WTC11 (cell line): ENCODE measurements at places on chromosomes 3 and 15. TPM values are rescaled to one million over a fixed set of nuclear protein-coding genes. Genes with fewer than 3 reads are reported as not detected.

DNA sequence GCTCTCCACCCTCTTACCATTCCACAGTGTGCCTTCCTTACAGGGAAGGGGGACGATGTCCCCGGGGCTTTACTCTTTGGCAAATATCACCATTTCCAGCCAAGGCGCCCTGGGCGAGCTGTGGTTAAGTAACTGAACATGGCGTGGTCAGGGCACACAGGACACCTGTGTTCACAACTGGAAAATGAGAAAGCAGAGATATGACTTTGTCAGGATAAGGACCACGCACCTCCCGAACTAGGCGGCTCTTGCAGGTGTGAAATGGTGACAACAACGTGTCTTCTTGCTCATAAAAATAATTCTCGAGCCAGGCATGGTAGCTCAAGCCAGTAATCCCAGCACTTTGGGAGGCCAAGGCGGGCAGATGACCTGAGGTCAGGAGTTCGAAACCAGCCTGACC is 154.8 kb downstream of the LRRC28 start:
- DNase-seq: no peak

Gene GOLGB1
- total RNA-seq: 33.4 to 33.8 TPM (median 33.7 TPM) in 3 replicates

DNA sequence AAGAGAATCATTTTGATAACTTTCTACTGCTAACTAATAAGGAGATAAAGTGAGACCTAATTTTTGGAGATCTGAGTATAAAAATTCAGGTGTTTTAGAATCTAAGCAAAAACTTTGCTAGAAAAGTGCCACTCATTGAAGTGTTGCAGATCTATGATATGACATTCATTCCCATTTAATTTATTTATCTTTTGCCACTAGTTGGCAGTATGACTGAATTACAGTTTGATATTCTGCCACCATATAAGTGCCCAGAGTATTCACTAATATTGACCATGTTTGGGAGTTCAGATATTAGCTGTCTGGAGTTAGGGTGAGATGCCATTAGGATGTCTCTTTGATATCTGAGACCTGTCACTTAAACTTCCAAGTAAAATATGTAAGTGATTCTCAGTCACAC is 251.3 kb upstream of the GBE1 start:
- no peak for DNase-seq

Gene TNFAIP8L3
- 0.25 to 0.39 TPM (median 0.34 TPM) in 3 replicates for total RNA-seq

Gene LRRC49
- 6.8 to 9.2 TPM (median 6.9 TPM) in 3 replicates for total RNA-seq

DNA sequence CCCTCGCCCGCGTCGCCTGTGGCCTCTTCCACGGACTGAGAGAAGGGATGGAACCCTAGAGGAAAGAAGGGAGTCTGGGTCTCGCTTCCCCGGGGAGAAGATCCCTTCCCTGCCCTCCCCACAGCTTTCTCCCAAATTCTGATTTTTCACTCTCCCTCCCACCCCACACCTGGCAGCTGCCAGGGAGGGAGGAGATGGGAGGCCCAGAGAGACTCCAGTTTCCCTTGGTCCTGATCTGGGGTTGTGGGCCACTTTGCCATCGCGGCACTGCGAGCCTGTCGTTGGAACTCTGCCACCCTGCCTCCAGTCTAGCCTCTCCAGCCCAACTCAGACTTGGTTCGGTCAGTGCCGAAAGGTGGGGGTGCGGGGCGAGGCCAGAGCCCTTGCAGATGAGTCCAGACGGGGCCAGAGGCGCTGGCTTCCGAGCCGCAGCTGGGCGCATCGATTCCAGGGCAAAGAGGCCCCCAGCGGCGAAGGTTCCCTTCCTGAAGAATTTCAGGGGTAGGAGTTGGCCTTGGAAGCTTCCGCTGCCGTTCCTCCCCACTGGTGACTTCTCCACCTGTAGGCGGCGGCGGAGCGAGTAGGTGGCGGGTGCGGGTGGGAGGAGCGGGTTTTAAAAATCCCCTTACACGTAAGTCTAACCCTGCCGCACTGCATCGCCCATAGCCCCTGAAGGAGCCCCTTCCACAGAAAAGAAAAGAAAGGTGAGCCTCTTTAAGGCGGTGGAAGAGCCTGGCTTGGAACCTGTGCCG is 5.2 kb downstream of the WNT5A start:
- DNase-seq: peak; percentile 57

Gene SPESP1
- total RNA-seq: not detected in 3 replicates

Gene MKRN2OS
- 0.48 to 0.87 TPM in 2 of 3 replicates, not detected in the other for total RNA-seq

Gene FBXO40
- 0.04 to 0.09 TPM (median 0.07 TPM) in 3 replicates for total RNA-seq

Gene RTP4
- not detected in 3 replicates for total RNA-seq

Gene RBM5
- 88.0 to 92.3 TPM (median 92.1 TPM) in 3 replicates for total RNA-seq

DNA sequence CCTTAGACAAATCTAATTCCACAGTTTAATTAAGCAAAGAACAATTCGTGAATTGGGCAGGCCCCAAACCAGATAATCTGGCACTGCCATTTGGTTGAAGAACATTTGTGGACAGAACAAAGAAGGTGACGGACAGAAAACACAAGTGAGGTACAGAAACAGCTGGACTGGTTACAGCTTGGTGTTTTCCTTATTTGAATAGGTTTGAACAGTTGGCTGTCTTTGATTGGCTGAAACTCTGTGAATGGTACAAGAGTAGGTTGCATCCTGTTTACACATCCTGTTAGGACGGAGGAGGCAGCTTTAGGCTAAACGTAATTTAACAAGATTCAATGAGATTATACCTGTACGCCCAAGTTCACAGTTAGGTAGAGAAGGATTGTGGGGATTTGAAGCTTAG is 114.4 kb downstream of the LPP start:
- DNase-seq: no peak

Gene KLHL24
- total RNA-seq: 33.1 to 35.3 TPM (median 33.9 TPM) in 3 replicates

DNA sequence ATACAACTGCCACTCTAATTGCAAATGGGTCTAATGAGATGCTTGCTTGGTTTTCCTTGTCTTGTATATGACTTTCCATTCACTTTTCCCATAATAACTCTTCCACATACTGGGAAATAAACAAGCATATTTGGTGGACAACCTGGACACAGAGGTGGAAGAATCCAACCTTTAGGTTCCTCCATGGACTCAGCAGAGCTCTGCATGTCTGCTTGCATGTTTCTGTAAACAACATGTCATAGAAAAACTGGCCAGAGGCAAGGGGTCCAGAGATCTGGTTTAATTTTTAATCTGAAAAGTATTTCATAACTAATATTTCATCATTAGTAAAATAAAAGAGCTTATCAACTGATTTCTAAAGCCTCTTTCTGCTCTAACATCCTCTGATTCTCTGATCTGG is 30.2 kb downstream of the GOLIM4 start:
- DNase-seq: no peak

Gene OR5K2
- not detected in 3 replicates for total RNA-seq

DNA sequence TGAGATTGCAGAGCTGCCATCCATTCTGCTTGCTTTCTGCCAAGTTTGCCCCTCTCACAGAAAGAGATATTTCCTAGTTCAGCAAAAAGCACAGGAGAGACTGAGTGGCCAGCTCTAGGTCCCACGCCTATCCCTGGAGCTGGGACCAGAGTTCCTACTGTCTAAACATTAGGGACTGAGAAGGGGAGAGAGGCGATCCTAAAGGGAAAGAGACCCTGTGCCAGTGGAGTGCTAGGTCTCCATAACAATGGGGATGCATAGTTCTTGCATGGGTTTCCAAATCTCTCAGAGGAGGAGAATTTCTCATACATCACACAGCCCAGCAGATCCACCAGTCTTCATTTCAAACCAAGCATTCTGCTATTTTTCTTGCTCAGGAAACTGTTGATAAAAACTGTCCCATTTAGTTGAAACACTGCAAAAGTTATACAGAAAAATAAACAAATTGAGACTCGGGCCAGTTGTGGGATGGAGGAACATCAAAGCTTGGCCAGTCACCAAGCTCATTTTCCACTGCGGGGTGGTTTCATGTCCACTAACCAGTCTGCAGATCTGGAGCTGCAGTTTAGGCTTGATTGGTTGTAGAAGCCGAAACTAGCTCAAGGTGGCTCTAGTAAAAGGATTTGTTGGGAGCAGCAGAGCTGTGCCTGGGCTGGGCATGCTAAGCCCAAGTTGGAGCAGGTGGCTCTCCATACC is 62.7 kb downstream of the EEFSEC start:
- no peak for DNase-seq

DNA sequence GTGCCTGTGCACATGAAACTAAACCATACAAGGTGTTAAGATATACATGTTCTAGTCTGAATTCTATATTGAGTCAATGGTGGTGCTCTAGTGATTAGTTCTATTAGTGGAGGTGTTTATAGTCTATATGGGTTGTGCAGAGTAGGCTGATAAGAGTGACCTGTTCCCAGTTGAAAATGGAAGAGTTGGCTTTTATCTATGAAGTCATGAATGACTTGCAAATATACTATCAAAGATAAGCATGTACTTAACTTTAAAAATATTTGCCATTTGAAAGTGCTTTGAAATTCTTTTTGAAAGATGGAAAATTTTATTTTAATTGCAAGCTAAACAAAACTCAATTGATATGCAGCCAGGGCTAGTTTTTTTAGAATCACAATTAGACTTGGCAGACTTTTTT is 150.6 kb upstream of the SGO1 start:
- DNase-seq: no peak

GRCh38 chr3:134341389-134341788 is 32.9 kb downstream of the AMOTL2 start:
- DNase-seq: no peak

Gene SLC12A1
- total RNA-seq: 0.15 to 0.39 TPM (median 0.39 TPM) in 3 replicates

Gene CHRNB4
- 3.7 to 10.1 TPM (median 4.0 TPM) in 3 replicates for total RNA-seq

Gene CPEB1
- total RNA-seq: 2.5 to 3.9 TPM (median 3.2 TPM) in 3 replicates

Gene KNSTRN
- total RNA-seq: 58.7 to 73.4 TPM (median 64.6 TPM) in 3 replicates

Gene TRPM1
- 0.32 to 1.2 TPM (median 0.77 TPM) in 3 replicates for total RNA-seq

DNA sequence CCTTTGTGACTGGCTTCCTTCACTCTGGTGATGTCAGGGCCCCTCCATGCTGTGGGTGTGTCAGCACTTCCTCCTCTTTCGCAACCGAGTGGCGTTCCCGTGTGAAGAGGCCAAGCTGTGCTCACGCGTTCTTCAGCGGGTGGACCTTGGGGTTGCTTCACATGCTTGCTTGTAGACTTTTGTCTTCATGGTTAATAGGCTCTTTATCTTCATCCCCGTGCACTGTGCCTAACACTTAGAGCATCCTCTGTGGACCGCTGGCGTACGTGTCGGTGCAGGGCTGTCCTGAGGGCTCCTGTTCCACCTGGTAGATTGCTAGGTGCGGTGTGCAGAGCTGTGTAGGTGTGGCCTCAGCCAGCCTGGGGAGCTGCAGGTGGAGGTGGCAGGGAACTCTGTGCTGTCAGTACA is 182.3 kb downstream of the OR4M2 start:
- no peak for DNase-seq

GRCh38 chr15:101538177-101538576 is 48.7 kb upstream of the PCSK6 start:
- no peak for DNase-seq

- DNase-seq: no peak
Observed at GRCh38 chr15:85704720-85705429, 89.8 kb downstream of the KLHL25 start.

DNA sequence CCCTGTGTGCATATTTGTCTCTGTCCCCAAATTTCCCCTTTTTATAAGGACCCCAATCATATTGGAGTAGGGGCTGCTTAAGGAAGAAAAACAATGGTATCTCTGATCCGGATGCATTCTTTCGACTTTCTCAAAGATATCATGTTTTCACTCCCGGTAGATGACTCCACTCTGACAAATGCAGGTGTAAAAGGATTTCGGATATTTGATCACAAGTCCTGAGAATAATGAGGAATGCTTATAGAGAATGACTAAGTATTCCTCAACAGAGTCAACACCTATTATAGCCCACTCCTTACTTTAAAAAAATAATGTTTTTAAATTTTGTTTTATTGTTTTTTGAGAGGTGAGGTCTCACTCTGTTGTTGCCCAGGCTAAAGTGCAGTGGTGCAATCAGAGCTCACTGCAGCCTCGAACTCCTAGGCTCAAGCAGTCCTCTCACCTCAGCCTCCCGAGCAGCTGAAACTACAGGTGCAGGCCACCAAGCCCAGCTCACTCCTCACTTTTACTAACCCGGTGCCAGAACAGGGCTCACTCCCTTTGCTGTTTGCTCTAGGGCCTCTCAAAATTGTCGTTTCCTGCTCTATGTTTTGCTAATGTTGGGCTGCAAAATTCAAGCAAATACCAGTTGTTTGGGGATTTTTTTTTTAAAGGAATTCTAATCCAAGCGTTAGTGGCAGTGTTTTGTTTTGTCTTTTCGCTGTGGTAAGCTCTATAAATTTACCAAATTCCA is 24.6 kb downstream of the COL8A1 start:
- peak; percentile 17 for DNase-seq

Gene CASR
- total RNA-seq: 0.16 to 0.24 TPM (median 0.21 TPM) in 3 replicates

DNA sequence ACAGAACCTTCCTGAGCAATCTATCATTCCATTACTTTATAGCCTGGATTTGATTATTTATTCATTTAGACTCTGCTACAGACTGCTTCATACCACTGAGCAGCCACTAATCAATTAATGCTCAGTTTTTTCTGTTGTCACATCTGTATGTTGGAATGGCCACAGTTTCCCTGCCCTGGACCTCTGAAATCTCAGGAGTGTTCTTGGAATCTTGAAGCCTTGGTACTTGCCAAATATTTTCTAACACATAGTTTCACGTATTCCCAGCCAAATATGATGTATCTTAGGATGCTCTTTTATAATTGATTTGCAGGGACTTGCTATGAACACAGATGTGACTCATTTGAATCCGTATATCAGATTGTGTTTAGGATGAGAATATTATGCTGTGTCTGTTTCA is 225.8 kb downstream of the TAFA4 start:
- no peak for DNase-seq
